ENCODE measurements at places on chromosomes 3 and 15.

GRCh38 chr3:132867956-132868355, 145.7 kb upstream of the NPHP3 start:
- DNase-seq, result no peak

GRCh38 chr3:45807133-45807532, 10.8 kb upstream of the SLC6A20 start:
- no peak for DNase-seq

DNA sequence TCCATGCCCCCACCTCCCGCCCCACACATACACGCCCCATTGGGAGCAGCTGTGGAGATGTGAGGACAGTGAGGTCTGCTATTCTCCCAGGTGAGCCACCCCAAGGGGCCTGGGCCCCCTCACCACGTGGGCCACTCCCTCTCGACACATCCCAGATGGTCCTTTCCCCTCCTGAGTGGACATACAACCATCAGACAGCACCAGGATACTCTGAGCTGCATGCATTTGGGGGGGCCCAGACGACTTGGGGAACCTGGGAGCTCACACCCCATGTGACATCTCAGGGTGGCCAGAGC, 17.5 kb downstream of the FBLN2 start:
- DNase-seq, result no peak

DNA sequence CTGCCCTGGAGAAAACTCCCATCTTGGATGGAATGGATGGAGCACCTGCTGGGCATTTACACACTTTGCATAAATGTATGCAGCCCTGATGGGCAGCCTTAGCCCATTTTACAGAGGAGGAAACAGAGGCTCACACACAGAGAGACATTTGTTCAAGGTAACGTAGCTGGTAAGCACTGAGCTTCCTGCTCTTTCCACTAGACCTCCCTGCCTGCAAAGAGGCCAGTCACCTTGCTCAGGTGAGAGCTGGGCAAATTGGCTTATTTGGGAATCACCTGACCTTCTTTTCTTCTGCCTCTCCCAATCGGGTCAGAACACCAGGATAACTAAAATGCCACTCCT, 51.4 kb upstream of the FLNB start:
- DNase-seq, result no peak

DNA sequence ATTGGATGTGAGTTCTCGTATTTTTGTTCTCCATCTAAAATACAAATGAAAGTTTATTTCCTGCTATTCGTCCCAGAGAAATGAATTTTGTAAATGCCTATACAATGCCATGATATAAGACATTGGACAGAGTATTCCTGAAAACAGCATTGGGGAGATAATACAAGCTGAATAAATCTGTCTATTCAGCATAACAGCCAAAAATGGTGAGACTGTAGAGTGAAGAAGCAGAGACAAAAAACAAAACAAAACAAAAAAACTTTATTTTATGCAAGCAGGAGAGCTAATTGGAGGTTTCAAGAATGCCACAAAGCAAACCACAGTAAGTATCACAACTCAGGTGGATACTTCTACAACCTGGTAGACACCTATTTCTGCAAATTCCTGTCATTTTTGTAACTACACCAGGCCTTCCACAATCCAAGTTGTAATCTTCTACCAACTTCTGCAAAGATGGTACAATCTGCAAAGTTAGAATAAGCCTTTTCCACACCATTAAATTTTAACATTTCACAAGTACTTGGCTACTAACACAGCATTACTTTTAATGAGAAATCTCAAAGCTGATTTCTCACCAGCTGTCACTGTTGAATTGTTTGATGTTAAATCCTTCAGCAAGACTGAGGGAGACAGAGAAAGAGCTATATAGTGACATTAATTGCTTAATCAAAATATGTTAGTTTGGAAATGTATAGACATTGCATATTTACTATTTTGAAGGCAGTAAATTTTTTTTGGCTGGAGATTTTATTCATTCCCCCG, 163.1 kb downstream of the CLSTN2 start:
- DNase-seq, result no peak

DNA sequence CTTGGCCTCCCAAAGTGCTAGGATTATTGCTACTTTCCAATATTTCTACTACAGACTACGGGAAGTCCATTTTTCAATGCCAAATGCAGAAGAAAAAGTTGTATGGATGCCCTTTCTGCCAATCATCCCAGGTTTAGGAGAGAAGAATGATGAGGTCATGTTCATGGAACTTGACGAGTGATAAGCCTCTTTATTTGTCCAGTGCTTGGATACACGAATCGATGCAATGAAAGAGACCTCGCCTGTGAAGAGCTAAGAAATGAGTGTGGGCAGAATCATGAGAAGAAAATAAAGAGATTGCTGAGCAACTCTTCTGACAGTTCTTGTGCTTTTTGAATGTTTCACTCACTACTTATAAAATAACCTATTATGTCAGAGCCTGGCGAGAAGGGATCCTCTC, 996 bp upstream of the SLC28A1 start:
- no peak for DNase-seq

DNA sequence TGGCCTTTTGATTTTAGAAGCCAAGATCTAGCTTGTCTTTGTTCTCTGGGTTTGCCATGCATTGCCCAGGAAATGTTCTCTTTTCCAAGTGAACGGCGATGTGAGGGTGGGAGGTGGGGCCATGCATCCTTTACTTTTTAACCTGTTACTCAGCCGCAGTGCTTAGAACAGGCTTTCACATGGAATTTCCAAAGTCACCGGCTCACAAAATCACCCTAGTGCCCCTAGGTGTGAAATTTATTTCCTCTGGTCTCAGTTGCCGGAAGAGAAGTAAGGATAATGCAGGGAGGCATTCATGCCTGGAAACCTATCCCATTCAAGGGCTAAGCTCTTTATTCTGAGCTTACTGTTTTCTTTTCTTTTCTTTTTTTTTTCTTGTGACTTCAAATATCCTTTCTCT, 93.2 kb downstream of the CACNA2D3 start:
- no peak for DNase-seq

GRCh38 chr15:56957812-56958406, 39.5 kb downstream of the TCF12 start:
- no peak for DNase-seq

GRCh38 chr3:82088749-82089148, 327.3 kb upstream of the GBE1 start:
- no peak for DNase-seq

DNA sequence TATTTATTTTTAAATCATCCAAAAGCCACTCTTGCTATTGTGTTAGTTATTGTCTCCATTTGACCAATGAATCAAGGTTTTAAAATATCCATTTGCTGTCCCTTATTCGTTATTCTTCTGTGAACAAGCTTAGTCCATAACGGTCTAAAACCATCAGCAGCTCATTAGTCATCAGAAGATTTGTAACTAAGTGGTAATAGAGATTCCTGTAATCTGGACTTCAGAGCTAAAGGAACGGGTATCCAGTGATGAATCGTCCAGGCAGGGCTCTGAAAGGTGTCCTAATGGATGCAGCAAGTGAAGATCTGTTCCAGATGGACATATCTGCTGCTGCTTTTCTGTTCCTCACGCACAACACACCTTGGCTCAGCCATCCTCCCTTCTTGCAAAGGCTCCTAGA, 362.7 kb upstream of the CFAP20DC start:
- no peak for DNase-seq

DNA sequence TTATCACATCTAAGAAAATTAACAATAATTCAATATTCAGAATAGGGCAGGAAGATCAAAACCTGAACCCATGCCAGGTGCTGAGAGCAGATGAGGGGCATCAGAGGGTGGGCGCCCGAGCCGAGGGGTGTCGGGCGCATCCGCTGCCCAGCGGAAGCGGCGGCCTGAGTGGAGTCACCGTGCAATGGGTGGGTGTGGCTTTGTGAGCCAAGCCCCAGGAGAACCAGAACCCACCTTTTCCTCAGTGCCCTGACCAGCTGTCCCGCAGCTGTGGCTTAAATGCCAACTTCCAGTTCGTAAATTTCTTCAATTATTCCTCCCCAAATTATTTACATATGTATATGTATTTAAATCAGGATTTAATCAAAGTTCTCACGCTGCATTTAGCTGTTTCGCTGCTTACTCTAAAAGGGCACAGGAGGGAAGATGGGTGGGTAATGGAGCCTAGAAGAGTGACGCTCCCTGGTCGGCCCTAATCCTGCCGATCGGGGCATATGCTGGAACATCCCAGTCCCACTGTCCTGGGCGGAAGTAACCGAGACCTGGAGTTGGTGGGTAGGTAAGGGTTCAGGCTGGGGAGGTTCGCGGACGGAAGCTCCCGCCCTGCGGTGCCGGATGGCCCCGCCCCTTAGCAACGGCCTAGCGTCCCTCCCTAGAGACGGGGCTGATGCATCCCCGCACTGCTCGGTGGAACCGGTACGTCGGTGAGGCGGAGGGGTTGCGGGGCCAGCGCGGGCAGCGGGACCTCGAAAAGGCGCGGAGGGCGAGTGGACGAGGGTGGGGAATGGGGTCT, 1.3 kb downstream of the DNAH1 start:
- DNase-seq, result peak; percentile 64

- no peak for DNase-seq
Measured at GRCh38 chr3:106338582-106339214, 469.9 kb upstream of the CBLB start.

GRCh38 chr3:64574194-64574593, 113.6 kb downstream of the ADAMTS9 start:
- DNase-seq, result no peak

DNA sequence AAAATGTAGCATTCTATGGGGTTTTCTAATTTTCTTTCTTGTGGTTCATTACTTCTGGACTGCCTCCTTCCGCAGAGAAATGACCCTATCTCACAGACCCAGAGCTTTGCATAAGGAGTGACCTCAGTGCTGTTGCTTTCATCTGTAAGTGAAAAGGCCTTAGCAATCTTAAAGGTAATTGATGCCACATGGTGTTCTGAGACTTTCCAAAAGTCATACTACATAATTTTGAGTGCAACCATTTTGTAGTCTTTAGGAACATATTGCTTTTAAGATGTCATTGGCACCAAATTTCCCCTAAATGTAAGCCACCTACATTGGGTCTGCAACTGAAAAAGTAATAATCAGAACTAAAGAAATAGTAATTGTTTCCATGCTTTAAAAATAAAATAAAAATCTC, 9.2 kb upstream of the HHLA2 start:
- no peak for DNase-seq

DNA sequence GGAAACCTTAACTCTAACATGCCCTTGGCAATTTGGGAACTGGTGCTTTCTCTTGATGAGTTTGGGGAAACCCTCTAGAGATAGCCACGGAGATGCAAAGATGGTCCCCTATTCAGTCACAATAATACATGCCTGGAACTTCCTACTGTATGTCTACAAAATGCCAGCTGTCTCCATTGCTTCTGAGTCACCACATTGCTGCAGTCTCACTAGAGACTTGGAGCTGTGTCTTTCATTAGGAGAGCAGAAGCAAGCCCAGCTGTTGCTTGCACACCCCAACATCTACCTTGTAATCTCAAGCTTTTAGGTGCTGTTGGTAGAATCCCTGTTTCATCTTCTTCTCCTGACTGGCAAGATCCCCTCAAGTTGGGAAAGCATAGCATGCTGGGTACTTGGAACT, 261.0 kb downstream of the ADAMTSL3 start:
- DNase-seq, result no peak

- no peak for DNase-seq
Measured at GRCh38 chr3:61018807-61019206, 232.4 kb downstream of the FHIT start.

- no peak for DNase-seq
Measured at GRCh38 chr3:169082634-169083033, 580.9 kb downstream of the MECOM start.

DNA sequence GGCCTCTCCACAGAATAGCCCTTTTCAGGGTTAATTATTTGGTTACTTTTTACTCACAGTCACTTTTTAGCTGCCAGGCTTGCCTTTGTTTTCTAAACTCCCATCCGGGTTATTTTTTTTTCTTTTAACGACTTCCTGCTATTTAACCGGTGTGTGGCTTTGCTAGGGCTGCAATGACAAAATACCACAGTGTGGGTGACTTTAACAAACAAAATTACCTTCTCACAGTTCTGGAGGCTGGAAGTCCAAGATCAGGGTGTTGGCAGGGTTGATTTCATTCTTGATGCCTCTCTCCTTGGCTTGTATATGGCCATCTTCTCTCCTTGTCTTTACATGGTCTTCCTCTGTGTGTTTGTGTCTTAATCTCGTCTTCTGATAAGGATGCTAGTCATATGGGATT, 91.5 kb downstream of the IL1RAP start:
- no peak for DNase-seq

DNA sequence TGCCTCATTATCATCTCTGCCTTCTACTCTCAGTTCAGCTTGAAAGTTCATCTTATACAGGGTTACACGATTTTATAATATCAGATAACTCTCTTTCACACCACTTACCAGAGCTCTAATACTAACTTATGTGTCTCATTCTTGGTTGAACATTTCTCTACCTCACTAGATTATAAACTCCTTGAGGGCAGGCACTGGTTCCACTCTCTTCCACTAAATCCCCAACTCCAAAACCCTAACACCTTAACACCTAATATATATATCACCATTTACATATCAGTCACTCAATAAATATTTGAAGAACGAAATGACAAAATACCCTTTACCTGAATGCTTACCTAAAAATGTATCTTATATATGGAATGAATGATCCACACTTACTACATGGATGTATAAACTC, 977.2 kb downstream of the FHIT start:
- DNase-seq, result no peak

GRCh38 chr15:74196175-74196574, 6.4 kb downstream of the STRA6 start:
- DNase-seq, result peak; percentile 41

DNA sequence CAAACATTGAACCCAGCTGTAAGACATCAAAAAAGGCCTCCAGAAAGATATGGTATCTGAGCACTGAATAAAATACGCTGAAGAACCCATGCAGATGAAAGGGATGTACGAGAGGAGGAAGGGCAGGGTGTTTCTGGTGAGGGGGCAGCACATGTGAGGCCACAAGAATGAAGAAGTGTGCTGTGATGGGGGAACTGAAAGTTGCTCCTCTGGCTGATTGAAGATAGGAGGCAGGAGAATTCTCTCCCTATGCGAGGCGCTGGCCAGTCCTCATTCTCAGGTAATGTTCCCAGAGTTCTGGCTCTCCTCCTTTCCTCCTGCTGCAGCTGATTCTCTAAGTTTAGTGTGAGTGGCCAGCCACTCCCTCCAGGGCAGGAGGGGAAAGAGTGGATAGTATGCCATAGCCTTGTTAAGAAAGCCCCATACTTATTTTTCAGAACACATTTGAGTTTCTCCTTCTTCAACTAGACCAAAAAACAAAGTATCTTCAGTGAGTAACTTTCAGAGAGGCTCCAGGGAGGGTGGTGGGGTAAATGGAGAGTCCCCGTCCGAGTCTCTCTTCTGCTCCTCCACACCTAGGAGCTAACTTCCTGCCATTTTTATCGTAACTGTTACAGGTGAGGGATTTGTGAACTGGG, 26.9 kb upstream of the MYO1E start:
- DNase-seq, result no peak

DNA sequence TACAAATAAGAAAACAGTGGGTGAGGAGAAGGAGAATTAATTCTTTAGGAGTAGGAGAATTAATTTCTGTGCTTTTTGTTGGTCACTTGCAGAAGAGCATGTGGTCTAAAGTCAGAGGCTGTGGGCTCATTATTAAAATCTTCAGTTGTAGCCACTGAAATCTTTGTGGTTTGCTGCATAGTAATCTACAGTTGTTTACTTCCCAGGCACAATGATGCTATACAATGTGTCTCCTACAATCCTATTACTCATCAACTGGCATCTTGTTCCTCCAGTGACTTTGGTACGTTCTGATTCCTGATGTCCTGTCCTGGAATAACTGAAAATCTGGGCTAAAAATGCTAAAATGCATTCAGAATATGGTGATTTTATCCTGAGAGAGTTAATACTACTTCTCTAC, 21.0 kb downstream of the IFT122 start:
- no peak for DNase-seq

Data from pancreas (tissue), 10 donors.